ENCODE measurements at places on chromosomes 5 and 9.
A peak's percentile ranks its signal among the peaks of the same experiment; 100 is the strongest.

DNA sequence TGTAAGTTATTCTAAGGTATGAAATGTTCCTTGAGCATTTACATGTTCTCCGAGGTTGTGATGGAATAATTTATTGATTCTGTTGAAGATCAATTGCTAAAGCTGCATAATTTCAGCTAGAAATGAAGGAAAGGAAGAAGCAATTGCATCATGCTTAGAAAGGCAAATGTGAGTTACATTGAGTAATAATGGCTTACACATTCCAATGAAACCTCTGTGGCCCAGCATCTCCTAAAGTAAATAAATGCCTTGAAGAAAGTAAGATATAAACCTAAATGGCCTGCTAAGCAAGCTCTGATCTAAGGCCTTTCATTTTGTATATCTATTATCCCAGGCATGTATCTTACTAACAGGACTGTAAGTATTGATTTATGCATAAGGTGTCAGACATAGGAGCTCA is 677.3 kb upstream of the RGMB start:
- no peak for DNase-seq

- DNase-seq, result no peak
These were observed 3.9 kb downstream of the C9orf72 start for GRCh38 chr9:27569406-27569805.

DNA sequence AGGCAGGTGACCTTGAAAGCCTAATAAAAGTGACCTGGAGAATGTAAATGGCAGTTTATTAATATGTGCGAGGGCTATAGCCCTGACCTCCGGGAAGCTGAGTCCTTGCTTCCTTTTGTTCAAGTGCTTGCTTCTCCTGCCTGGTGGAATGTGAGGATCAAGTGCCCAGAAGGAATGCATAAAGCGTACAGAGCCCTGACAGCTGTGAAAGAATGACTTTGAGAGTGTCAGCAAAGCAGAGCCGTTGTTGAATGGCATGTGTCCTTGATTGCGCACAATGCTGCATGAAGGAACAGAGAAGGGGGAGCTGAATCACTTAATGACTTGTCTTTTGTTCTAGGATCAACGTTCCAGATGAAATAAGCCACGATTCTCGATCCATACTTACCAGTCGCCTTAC is 133.0 kb downstream of the SLF1 start:
- DNase-seq, result no peak

- no peak for DNase-seq
These were observed 1.5 kb downstream of the SPOCK1 start for GRCh38 chr5:137497396-137498290.

DNA sequence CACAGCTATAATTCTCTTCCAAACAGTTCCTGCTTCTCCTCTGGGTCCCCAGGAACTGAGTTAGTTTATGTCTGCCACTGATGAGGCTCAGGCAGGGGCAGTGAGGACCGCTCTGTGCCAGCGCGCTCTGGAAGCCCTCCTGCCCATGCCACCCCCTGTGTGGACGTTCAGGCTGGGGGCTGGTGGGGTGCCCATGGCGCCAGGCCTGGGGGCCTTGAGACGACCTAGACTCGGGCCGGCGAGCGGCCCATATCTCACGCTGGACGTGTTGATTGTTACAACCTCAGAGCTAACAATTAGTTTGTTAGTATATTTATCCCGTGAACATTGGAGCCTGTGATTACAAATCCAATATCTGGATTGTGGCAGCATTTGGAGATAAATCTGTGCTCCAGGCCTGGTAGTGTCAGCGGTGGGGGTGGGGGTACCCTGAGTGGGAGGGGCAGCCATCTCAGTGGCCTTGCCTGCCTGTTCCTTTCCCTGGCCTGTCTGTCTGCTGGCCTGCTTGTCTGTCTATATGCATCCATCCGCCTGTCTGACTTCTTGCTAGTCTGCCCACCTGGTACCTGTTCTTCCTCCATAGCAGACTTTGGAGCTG is 256.5 kb upstream of the MVB12B start:
- DNase-seq, result no peak

DNA sequence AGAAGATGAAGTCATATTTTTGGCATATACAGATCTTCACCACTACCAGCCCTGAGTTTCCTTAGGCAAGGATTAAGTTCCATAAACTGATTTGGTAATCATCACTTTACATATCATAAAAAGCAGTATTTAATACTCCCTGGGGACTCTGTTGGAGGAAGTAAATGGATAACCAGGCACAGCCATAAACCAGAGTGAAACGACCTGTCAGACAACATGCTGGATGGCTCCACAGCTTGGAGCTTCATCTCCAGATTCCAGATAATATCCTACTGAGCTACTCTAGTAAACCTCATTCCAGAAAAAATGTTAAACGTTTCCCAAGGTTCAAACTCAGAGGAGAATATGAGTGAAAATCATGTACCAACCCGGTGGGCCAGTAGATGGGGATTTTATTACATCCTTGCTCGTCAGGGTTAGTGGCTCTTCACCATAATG is 109.2 kb downstream of the BASP1 start:
- no peak for DNase-seq

DNA sequence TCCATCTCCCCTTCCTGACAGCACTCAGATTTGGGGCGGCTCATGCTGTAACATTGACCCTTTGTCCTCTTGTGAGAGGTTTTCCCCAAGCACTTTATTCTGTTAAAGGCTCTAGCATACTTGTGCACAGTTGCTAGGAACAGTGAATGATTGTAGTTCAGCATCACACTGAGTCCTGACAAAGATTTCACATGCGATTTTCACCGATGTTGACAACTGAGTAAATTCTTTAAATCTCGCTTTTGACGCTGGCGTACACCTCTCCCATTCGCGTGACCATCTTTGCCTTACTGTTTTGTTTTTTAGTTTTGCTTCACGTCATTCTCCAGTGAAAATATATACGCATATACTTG is 780 bp downstream of the CDC37L1 start:
- no peak for DNase-seq

GRCh38 chr9:20361656-20362570 is 260.4 kb downstream of the MLLT3 start:
- DNase-seq, result no peak

GRCh38 chr5:56200971-56201666 is 32.0 kb downstream of the ANKRD55 start:
- peak; percentile 8 for DNase-seq

GRCh38 chr5:67897431-67897830 is 318.1 kb upstream of the PIK3R1 start:
- DNase-seq, result no peak

Measured in stimulated activated CD4-positive, alpha-beta T cell treated with anti-CD3 and anti-CD28 coated beads, Interleukin-1b, Interleukin-23, amount 100 ng/mL, for 1 hour (primary cell).